ENCODE measurements at places on chromosomes 5 and 9. TPM values are rescaled to one million over a fixed set of nuclear protein-coding genes. Genes with fewer than 3 reads are reported as not detected.

Gene DIRAS2
- polyA plus RNA-seq: not detected

Gene RGS7BP
- polyA plus RNA-seq: 0.67 TPM

Gene ZNF366
- polyA plus RNA-seq: 3.3 TPM

Gene GRIA1
- 0.18 TPM for polyA plus RNA-seq

Gene HMCN2
- 0.98 TPM for polyA plus RNA-seq
